Activated T-cell treated with anti-CD3 and anti-CD28 coated beads for 24 hours (primary cell): ENCODE measurements at places on chromosomes 2 and 18.

- DNase-seq: no peak
Observed at GRCh38 chr2:159208438-159208837, 78.1 kb downstream of the WDSUB1 start.

- DNase-seq: no peak
Observed at GRCh38 chr2:31398881-31399280, 15.7 kb downstream of the XDH start.

GRCh38 chr2:157440404-157441071 is 3.4 kb downstream of the CYTIP start:
- no peak for DNase-seq

DNA sequence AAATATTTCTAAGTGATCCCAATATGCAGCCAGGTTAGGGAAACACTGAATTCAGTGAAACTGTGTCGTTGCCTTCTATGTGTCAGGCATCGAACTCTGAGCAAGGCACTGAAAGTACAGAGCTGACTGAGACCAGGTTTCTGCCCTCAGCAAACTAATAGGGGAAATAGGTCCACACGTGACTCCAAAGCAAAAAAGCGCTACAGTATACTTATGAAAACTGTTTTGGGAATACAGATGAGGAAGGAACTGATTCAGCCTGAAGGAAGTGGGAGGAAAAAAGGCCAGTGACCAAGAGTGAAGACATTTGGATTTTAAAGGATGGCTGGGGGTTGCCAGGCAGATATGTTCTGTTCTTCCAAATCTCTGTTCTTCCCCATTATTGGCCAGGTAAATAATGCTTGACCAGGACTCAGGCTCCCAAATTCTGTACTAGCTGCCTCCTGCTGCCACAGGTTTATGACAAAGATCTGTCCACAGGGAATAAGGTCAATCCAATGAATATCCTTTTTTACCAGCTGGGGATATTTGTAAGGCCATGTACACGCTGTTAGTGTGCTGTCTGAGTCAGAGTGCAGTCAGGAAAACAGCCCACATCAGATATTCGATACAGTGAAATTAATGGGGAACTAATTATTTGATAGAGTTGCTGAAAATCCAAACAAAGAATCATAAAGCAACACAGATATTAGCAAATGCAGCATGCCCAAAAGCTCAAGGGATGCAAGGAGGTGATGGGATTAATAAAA is 24.5 kb upstream of the INPP4A start:
- DNase-seq: no peak

- DNase-seq: no peak
Observed at GRCh38 chr2:168246072-168246482, 1.3 kb downstream of the STK39 start.

DNA sequence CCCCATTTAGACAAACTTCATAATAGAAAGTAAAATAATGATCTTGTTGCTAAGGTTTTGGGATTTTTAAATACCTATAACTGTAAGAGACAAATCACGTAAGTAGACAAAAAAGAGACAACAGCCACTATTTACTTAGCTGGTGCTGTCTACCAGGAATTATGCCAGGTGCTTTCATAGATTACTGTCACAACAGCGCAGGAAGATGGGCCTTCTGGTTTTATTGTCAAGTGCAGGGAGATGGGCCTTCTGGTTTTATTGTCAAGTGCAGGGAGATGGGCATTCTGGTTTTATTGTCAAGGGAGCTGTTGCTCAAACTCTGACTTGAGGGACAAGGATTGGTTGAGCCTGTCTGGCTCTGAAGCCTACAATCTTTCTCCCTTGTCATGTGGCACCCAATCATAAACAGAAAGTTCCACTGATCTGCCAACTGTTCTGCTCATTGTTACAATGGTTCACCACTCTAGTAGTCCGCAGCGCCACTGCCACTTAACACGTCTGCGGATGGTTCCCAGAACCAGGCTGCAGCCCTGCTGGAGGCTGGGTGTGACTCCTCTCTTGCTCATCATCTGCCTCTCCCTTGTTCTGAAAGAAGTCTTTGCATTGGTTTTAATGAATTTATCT is 95.0 kb downstream of the RNF144A start:
- DNase-seq: no peak

- no peak for DNase-seq
Observed at GRCh38 chr2:29518010-29518409, 402.8 kb downstream of the CLIP4 start.

- no peak for DNase-seq
Observed at GRCh38 chr18:39681061-39681460, 2115.5 kb upstream of the CELF4 start.

- no peak for DNase-seq
Observed at GRCh38 chr18:57542812-57543427, 43.6 kb downstream of the FECH start.

DNA sequence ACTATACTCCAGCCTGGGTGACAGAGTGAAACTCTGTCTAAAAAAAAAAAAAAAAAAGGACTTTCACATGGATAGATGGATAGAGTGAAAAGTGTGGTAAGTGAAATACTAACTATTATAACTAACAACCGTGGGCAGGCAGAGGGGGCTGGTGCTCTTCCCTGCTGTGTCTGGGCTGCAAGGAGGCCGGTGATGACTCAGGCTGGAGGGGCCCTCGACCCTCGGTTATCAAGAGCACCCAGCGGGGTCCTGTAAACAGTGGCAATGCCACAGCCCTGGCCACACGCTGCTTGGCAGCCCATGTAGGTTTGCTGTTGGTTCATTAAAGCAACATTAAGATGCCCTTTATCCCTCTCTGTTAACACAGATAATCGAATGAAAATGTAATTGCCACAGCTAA is 184.8 kb upstream of the RAB12 start:
- DNase-seq: no peak

DNA sequence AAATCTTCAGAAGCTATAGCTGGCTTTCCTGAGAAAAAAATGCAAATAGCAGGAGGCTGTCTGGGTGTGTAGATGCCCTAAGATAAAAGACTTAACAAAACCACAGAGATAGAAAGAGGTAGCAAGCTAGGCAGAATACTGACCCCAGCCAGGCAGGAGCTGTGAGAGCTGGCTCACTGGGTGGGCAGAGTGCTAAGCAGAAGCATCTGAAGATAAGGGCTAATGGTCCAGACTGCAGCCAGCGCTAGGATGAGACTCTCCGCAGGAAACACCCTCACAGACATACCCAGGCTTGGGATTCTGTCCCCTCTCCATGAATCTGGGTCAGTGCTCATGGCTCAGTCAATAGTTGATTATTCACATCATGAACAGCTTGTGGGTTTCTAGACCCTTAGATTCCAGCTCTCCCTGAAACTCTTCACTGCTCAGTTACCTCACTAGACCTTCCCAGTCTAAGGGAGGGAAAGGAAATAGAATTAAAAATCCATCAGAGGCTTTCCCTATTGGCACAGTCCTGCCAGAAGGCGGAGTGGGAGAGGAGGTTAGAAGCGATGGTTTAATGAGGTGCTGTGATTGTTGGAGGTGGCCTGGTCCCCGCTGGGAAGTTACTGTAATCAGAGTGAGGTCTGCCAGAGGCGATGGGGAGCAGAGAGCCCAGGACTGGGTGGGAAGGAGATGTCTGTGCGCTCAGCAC is 21.4 kb upstream of the CCBE1 start:
- DNase-seq: no peak

- no peak for DNase-seq
Observed at GRCh38 chr2:120105360-120105759, 92.5 kb downstream of the EPB41L5 start.

- peak; percentile 16 for DNase-seq
Observed at GRCh38 chr18:34787931-34788532, 77.9 kb downstream of the DTNA start.
